ENCODE measurements at places on chromosomes 7 and 10. TPM values are rescaled to one million over a fixed set of nuclear protein-coding genes. Genes with fewer than 3 reads are reported as not detected.

CALML5 gene
- total RNA-seq: not detected

EPHA1 gene
- 12.4 TPM for total RNA-seq

NPC1L1 gene
- not detected for total RNA-seq

NME8 gene
- total RNA-seq: not detected

VWDE gene
- total RNA-seq: 3.2 TPM

GRCh38 chr10:126394948-126395347, 6.7 kb upstream of the ADAM12 start:
- DNase-seq: no peak

- no peak for DNase-seq
These were observed 71.6 kb upstream of the C1GALT1 start for GRCh38 chr7:7110706-7111105.

DNA sequence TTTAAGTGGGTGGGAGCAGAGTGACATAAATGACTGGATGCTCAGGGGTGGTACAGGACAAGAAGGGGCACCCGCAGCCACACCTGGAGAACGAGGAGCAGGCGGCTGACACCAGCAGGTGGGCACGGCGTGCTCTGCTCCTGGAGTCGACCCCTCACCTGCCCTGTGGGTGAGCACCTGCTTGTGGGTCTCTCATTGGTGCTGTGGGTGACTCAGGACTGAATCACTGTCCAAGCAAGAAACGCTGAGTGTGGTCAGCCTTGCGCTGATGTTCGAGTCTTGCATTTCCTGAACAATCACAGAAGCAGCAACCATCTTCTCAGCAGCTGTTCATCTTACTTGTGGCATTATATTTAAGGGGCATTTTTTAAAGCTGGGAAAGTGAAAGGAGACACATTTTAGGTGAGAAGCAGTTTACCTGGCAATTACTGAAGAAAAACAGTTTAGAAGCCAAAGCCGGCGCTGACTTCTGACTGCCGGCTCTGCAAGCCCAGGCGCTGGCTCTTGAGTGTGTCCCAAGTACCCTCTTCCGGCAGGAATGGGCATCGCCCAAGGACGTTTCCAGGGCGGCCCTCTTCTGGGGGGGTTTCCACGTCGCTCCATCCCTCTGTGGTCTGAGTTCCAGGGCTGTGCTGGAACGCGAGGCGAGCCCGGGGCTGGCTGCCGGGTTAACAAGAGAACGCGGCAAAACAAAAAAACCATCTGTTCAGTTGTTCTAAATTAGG, 145.2 kb upstream of the PFKP start:
- no peak for DNase-seq

- no peak for DNase-seq
These were observed 11.4 kb upstream of the TMEM26 start for GRCh38 chr10:61464461-61465170.

- DNase-seq: no peak
These were observed 112.8 kb downstream of the PPP1R3A start for GRCh38 chr7:113805976-113806375.

DNA sequence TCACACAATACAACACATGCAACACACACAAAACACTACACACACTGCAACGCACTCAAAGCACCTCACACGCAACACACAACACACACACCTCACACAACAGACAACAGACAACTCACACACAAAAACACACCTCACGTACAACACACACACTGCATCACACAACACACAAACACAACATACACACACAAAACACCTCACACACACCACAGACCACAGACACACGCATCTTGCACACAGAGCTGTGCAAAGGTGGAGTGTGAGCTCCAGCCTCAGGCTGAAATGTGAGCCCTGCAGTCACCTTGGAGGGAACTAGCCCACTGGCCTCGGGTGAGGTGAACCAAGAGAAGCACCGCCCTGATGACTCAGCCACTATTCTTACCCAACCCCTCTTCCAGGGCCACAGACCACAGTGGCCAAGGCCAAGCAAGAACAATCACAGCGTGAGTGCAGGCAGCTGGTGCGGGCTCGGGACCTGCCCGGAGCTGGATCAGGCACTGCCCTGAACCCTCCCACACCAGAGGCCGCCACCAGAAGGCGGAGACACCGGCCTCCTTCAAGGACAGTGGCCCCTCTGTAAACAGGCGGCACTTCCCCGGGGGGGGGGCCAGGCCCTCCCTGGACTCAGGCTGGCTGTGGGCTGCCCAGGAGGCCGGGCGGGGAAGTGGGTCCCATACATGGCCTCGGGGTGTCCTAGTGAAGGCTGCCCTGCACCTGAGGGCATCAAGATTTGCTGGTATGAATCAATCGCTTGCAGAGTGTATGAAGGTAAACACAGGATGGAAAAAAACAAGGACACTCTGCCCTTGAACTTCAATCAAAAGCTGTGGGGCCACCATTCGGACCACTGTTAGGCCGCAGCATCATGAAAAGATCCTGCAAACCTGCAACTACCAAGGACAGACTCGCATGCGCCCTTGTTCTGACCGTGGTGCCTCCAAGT, 106.7 kb downstream of the TNS3 start:
- peak; percentile 33 for DNase-seq

DNA sequence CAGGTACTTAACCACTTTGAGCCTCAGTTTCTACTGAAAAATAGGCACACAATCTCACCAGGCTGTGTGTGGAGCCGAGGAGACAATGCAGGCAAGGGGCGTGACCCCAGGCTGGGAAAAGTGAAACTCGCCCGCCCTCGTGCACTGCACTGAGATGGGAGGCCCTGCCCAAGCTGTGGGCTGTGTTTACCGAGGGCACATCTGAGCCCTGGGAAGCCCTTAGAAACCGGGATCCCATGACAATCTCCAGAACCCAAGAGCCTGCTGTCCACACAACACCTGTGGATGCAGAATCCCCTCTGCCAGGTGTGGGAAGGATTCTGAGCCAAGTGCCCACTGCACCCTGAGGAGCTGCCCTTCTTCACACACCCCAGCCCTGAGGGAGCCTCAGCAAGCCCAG, 198.3 kb downstream of the GRID1 start:
- no peak for DNase-seq

- no peak for DNase-seq
These were observed 20.9 kb downstream of the SLC25A13 start for GRCh38 chr7:96300986-96301385.

DNA sequence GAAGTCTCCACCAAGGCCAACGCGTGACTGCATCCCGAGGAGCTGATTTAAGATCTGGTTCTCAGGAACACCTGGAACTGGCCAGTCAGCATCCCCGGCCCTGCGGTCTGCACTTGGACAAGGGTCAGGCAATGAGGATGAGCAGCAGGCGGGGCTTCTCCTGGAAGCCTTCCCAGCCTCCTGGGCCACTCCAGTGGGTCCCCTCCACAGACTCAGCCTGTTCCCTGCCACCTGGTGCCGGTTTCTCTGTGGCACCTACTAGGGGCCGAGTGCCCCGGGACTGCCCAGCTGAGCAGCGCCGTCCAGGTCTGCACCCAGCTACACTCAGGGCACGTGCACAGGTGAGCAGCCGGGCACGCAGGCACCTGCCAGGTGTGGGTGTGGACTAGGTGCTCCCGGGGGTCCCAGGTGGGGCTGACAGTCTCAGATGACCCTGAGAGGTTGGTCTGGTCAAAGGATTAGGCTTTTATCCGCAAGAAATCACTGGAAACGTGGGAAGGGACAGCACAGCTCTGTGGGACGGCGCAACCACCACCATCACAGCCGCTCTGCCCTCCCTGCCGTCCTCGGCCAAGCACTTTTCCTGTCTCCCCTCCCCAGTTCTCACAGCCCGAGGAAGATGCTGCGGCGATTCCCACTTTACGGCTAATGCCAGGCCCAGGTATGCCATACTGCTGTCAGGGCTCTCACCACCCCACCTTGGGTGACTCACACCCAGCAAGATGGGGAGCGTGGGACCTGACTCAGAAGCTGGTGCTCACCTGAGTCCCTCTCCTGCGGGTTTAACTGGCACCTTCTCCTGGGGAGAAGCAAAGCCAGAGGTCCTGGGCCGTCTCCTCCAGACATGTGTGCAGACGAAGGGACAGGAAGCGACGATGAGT, 166.0 kb downstream of the RNF216 start:
- DNase-seq: no peak

DNA sequence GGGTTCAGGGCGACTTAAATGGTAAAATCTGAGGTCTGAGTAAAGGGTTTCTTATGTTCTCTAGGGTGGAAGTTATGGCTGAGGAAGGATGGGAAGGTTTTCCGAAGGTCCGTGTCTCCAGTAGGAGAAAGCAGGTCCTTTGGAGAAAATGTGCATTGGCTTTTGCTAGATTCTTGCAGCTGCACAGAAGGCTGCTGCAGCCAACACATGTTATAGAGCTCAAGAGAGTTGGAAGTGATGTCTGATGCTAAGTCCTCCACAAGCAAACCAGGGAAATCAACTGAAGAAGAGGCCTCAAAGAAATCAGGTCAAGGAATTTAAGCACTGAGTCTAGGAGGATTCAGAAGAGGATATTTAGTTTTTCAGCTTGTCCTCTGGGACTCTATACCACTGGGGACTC, 404.6 kb downstream of the LRMDA start:
- DNase-seq: no peak

GRCh38 chr10:8079126-8079525, 24.6 kb downstream of the GATA3 start:
- no peak for DNase-seq
